ENCODE measurements at places on chromosomes 6 and 20.

GRCh38 chr20:3802524-3803239, 6.6 kb downstream of the CDC25B start:
- DNase-seq: no peak
- peak overlapping the region; percentile 73 for H3K27ac ChIP-seq
- peak overlapping the region; percentile 7 for H3K4me3 ChIP-seq
- no peaks in the 10 kb centered on the region for H3K27me3 ChIP-seq

- H3K4me3 ChIP-seq: no peak overlapping the region
- H3K27ac ChIP-seq: no peak overlapping the region
- no peaks in the 10 kb centered on the region for H3K36me3 ChIP-seq
- no peak for DNase-seq
- peaks cover 6% of the 10 kb centered on the region for H3K4me1 ChIP-seq
These were observed 208.0 kb downstream of the ARHGAP18 start for GRCh38 chr6:129501740-129502660.

- H3K27me3 ChIP-seq: no peaks in the 10 kb centered on the region
- no peak overlapping the region for H3K4me3 ChIP-seq
- no peaks in the 10 kb centered on the region for H3K4me1 ChIP-seq
- H3K36me3 ChIP-seq: no peaks in the 10 kb centered on the region
These were observed 54.8 kb upstream of the CCDC167 start for GRCh38 chr6:37554480-37554819.

DNA sequence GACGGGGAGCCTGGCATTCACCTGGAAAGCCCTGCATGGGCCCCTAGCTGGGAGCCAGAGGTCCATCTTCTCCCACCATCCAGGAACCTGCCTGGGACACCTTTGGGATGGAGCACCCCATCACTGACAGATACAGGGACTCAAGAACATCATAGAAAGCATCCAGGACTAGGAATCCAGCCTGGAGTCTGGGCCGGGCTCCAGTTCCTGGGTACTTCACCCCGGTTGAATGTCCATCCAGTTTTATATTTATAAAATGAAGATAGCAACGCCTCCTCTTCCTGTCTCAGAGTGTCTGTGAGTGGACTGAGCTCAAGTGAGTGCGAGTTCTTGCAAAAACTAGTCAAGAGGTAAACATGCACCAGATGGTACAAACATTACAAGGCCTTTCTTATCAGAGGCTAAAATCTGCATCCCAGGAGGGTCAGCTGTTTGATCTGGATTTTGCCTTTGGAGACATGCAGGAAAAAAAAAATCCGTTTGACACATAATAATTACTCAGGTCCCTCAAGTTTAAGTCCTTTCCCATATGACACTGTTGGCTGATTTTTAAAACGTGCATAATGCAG, 27.4 kb downstream of the ZC3H12D start:
- no peak for DNase-seq
- H3K4me1 ChIP-seq: peaks cover 2% of the 10 kb centered on the region
- H3K36me3 ChIP-seq: peaks cover 90% of the 10 kb centered on the region
- H3K4me3 ChIP-seq: no peak overlapping the region
- no peak overlapping the region for H3K27ac ChIP-seq

DNA sequence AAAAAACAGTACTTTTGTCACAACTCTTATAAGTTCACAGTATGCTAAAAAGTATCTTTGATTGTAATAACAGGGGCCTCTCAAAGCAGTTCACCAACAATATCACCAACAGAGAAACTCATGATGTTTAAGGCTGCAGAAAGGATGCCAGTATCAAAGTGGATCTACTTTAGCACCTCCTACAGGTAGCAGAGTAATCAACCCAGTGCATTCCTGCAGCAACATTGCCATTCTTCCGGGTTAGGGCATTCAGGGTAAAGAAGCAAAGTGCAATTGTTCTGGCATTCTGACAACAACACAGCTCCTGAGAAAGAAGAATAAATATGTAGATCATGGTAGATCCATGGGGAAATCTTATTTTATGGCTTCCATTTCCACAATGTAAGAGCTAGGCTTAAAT, 7.6 kb upstream of the SLC17A4 start:
- no peak overlapping the region for H3K27ac ChIP-seq
- DNase-seq: no peak
- no peaks in the 10 kb centered on the region for H3K36me3 ChIP-seq
- H3K4me1 ChIP-seq: no peaks in the 10 kb centered on the region
- H3K27me3 ChIP-seq: peaks cover 3% of the 10 kb centered on the region
- no peak overlapping the region for H3K4me3 ChIP-seq

DNA sequence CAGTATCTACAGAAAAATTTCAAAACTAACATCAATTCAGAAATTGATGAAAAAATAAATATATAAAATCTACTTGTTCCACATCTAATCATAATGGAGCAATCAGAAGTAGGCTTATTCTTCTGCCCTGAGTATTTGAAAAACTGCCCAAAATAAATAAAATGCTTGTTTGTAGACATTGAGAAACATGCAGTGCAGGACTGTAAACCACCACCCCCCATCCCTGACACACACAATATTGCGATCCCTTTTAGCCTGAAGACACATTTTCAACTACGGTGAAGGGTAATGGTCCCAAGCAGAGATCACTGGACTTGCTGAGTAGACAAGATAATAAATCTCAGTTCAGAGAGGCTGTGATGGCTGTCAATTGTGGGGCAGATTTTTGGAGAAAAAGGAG, 261.5 kb downstream of the C6orf118 start:
- DNase-seq: no peak
- no peaks in the 10 kb centered on the region for H3K36me3 ChIP-seq
- H3K4me1 ChIP-seq: no peaks in the 10 kb centered on the region
